ENCODE measurements at places on chromosomes 6 and 20.

DNA sequence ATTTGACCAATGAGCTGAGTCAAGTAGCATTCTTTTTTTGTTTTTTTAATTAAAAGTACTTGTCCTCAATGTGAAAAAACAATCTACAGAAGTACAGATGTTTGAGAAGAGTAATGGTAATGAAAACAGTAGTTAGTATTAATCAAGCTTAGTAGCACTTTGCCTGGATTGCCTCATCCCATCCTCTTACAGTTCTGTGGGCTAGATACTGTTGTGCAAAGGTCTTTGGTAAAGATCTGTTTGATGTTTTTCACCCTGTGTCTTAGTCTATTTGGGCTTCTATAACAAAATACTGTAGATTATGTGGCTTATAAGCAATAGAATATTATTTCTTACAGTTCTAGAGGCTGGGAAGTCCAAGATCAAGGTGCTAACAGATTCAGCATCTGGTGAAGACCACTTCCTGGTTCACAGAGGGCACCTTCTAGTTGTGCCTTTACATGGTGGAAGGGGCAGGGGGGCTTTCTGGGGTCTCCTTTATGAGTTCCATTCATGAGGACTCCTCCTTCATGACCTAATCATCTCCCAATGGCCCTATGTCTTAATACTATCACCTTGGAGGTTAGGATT, 84.3 kb downstream of the SHLD1 start:
- DNase-seq, result no peak

DNA sequence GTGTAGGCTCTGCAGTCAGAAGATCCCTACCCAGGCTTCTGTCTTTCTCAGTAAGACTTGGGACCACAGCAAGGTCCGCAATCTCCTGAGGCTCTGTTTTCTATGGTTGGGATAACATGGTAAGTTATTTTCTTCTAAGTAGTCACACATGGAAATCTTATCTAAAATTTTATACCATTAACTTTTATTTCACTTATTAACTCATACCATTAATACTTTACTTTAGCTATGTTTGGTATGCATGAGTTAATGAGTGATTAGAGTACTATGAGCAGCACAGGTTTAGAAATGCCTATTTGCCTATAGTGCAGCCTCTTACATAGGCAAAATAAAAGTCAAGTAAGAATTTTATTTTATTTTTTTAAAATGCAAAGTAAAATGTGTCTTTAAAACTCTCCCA, 27.2 kb downstream of the GINM1 start:
- no peak for DNase-seq

DNA sequence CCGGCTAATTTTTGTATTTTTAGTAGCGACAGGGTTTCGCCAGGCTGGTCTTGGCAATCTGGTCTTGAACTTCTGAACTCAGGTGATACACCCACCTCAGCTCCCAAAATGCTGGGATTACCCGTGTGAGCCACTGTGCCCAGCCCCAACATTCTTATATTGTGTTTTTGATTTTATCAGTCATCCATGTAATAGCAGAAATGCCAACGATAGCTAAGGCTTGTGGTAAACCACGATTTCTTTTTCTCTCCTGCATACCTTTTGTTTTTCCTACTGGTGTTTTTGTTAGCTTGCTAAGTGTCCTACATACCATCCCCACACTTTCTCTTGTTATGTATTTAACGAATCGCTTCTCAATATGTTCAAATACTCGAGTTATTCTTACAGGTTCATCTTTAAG, 12.1 kb downstream of the PHACTR2 start:
- no peak for DNase-seq

DNA sequence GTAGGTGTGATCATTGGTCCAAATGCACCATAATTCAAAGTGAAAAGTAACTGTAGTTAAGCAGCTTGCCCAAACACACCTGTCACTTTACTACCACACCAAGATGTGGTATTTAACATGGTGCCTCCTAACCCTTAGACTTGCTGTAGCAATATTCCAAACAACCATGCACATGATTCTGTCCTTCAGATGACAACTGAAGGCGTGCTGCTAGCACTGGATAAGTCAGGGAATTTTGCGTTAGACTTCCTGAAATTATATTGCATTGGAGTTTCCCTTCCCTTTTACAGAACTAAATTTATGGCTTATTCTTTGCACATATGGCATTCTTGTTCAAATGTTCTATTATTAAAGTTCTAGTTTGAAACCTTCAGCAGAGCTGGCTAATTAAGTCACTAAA, 106.2 kb downstream of the ARHGAP18 start:
- DNase-seq, result no peak

- no peak for DNase-seq
Measured at GRCh38 chr6:14269436-14269835, 151.9 kb downstream of the CD83 start.

DNA sequence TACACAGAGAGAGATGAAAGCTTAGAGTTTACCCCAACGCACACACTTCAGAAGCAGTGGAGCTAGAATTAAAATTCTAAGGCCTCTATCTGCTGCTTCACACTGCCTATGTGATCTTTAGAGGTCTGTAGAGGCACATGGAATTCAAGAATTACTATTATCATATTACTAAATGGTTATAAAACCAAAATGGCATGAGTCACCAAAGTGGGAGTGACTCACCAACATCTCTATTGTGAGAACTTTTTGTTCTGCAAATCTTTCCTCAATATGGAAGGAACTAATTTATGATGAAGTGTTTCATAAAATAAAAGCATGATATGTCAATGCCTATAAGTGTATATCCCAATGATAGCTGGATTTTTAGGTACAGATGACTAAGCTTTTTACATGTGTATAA, 28.5 kb upstream of the TMEM244 start:
- DNase-seq, result no peak

DNA sequence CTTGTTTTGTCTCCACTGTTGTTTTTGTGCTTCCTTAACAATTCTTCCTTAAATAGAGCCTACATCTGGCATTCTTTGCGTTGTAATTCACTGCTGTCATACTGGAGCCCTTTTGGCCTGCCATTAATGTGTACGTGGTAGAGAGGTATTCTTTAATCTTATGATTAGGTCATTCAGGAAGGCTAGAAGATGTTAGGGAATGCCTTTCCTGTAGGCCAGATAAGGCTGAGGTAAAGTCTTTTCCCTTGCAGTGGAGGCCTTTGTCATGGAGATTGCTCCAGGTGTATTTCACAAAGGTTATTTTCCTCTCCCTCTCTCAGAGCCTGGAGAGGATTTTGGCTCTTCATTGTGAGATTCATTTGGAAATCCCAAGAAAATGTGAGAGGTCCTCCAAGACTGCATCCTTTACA, 146.9 kb downstream of the FUT9 start:
- no peak for DNase-seq

DNA sequence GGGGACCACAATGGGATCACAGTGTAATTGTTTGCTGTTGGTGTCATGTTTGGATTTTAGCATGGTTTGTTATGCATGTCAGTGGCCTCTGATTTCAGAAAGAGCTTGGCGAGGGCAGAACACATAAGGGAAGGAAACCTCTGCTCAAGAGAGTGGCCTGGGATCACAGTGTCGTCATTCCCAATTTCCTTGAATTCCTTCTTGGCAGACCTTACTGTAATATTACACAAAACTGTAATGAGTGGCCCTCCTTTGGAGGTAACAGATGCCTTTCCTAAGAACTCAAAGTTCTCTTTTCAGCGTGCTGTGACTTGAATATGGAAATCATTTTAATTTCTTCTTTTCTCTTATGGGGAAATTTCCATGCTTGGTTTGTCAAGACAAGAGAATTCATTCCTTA, 46.9 kb downstream of the JAG1 start:
- DNase-seq, result no peak
